ENCODE measurements at places on chromosomes 3 and 15.

GRCh38 chr3:23112491-23112890 lies 90.6 kb upstream of the UBE2E2 start:
- no peak for DNase-seq

- DNase-seq: no peak
Observed at GRCh38 chr3:55597641-55598040, 110.5 kb upstream of the WNT5A start.

DNA sequence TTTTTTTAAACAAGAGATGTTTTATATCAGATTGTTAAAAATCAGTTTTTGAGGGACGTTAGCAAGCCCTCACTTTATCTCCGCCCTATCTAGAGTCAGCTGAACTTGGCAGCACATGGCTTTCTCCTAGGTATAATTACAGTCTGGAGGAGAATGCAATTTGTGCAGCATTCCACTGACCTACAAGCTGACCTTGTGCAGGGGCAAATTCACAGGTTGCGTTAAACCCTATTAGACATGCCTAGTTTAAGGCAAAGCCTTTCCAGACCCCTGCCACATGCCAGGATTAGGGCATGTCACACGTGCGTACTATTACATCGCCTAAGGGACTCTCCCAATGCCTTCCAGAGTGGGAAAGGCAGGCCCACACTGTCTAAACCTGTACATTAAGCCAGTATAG lies 224.0 kb downstream of the GREM1 start:
- no peak for DNase-seq

- DNase-seq: no peak
Observed at GRCh38 chr3:10006048-10006761, 19.6 kb upstream of the EMC3 start.

GRCh38 chr3:27311400-27311799 lies 57.8 kb downstream of the NEK10 start:
- no peak for DNase-seq

GRCh38 chr3:38740537-38740936 lies 75.5 kb downstream of the SCN10A start:
- no peak for DNase-seq

Data from right lung (tissue), 10 donors.